Small intestine (tissue), 16 donors: ENCODE measurements at places on chromosomes 3 and 15.

DNA sequence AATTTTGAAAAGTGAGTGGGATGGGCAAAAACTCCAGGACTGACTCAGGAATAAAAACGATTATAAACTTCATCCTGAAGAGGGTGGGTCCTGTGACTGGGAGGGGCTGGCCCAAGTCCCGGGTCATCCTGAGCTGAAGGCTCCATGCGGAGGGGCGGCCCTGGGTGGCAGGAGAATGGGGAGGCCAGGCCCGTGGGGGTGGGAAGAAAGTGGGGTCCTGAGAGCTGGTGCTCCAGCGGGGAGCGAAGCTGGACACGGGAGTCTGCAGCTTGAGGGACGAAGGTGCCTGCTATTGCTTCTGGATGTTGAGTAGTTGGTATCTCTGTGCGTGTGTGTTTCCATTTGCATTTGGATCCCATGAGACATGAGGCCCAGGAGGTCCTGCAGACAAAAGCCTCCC lies 4.7 kb upstream of the OCA2 start:
- DNase-seq: no peak

- peak; percentile 13 for DNase-seq
Observed at GRCh38 chr3:15861163-15861562, 63.4 kb upstream of the ANKRD28 start.

GRCh38 chr3:9402410-9403228 lies 5.2 kb downstream of the SETD5 start:
- peak; percentile 83 for DNase-seq

- DNase-seq: no peak
Observed at GRCh38 chr3:75180945-75181298, 483.2 kb upstream of the FRG2C start.

- peak; percentile 47 for DNase-seq
Observed at GRCh38 chr3:114615523-114616085, 321.8 kb downstream of the TIGIT start.

- DNase-seq: peak; percentile 96
Observed at GRCh38 chr15:40763801-40764628, at the start of gene GCHFR. Gene GCHFR, plus strand, starts transcription at chr15:40764068. Its CDS starts 113 bp downstream, at chr15:40764181.

DNA sequence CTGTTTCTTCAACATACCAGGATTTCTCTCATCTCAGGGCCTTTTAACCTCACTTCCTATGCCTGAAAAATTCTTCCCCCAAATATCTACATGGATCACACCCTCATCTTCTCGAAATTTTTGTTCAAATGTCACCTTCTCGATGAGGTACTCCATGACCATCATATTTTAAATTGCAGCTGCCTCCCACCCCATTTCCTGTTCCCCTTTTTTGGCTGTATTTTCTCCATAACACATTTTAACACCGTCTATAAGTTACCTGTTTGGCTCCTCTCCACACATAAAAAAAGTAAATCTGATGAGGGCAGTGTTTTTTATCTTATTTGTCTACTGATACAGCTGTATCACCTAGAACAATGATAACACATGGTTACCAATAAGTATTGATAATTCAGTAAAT lies 20.7 kb upstream of the ZBED2 start:
- no peak for DNase-seq

- DNase-seq: peak; percentile 28
Observed at GRCh38 chr15:81752546-81752942, 293.3 kb downstream of the MEX3B start.

- DNase-seq: no peak
Observed at GRCh38 chr3:27779176-27779575, 57.1 kb upstream of the EOMES start.

DNA sequence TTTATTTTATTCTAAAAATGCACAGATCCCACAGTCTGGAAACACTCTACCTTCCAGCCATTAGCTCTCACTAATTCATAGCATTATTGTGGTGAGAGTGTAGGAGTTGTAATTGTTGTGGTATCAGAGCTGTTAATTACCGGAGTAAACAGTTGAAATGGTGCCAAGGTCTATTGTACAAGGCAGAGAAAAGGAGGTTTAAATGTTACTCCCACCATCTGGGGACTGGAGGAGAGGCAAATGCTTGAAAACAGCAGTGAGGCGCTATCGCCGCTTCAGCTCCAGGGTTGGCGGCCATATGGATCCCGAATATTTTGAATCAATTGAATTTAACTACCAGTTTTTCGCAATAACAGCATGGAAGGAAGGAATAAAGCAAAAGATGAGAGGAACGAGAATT lies 113.1 kb upstream of the C15orf61 start:
- no peak for DNase-seq

DNA sequence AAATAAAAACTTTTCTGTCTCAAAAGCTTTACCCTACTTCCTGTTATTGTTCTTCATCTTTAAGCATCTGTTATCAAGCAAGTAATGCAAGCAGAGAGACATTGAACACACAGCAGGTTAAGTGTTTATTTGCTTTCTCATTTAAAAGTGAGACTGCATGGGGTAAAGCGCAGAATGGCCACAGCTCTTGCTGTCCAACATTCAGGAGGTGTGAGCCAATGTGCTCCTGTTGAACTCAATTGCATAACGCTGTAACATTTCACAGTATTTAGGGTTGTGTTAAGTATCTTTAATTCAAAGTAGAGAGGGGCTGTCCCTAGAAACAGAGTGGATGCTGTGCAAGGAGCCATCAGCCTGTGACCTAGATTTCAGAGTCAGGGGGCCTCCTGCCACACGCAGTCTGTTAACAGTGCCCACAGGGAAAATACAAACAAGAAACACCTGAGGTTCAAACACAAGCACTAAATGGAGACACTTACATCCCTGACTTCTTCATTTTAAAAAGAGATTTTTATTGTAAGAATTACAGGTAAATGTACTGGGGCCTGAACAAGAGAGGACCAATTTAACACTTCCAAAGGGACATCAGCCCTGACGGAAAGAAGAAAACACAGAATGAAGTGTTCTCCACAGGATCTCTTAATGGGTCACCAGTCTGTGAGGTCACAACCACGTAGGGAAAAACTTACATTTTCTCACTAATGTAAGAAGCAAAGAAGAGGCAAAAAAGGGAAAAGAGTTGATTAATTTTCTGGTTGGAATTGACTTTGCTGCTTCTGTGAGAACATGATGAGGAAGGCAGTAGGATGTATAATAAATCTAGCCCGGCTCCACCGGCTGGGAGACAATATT lies 815.1 kb downstream of the VGLL3 start:
- no peak for DNase-seq

- no peak for DNase-seq
Observed at GRCh38 chr15:31017311-31017710, 25.9 kb upstream of the MTMR10 start.

DNA sequence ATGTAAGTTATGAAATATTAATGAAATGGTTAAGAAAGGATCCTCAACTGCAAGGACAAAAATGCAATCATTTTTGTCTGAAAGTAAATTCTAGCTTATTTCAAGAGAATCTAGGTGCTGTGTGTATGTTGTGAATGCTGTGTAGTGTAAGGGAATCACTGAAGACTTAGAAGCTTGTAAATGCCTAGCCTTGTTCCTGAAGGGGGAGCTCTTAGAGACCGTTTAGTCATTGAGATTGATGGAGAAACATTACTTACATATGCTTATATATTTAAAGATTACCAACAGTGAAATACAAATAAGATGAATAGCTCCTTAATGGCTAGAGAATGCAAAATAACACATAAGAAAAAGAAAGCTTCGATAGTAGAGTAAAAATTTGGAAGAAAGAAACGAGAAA lies 67.9 kb downstream of the CNTN4 start:
- peak; percentile 8 for DNase-seq

DNA sequence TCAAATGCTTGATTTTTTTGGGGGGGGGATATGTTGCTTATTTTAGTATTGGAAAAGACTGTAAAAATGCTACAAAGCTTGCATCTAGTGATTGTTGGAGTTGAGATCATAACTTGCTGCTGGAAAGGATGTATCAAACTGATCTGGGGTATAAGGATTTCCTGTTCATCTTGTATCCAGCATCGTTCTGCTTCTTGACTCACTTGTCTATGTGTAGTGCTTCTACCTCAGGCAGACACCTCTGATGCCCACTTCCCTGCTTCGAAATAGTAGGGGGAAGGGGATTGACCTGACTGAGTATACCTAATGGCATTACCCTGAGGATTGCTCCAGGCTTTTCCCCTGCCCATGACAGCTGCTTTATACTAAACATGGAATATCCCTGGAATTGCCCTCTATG lies 42.7 kb downstream of the STT3B start:
- DNase-seq: no peak

- no peak for DNase-seq
Observed at GRCh38 chr3:187243933-187244524, 46.7 kb downstream of the RTP1 start.

DNA sequence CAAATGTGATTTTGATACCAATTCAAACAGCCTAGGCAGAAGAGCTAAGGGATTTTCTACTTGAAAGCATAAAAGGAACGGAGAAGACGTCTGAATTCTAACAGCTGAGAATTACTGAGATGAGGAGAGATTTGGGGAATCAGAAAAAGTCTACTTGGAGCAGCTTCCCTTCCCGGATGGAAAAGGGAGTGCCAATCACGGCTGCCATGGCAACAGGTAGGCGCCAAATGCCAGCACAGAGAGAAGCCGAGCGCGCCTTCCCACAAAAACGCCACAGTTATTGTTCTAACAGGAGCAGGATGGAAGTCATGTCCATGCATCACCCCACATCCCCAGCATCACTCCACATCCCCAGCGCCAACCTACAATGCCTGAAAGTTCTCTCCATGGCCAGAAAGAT lies 63.5 kb upstream of the PRR20G start:
- no peak for DNase-seq

DNA sequence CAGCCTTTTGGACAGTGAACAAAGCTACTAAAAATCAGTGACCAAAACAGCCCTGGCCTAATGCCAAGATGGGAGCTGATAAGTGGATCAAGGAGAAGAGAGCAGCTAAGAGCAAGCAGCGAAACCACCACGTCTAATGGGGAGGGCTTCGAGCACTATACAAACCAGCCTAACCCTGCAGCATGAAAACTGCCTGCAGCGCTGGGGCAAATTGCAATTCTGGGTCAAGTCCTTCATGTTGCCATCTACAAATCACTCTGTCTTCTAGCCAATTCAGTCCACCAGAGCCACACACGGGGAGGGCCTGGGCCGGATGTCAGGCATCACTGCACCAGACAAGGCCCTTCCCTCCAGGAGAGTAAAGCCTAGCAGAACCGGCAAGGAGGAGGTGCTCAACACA lies 30.5 kb upstream of the SPATA12 start:
- no peak for DNase-seq

GRCh38 chr3:94927175-94927574 lies 864.3 kb downstream of the NSUN3 start:
- DNase-seq: no peak

DNA sequence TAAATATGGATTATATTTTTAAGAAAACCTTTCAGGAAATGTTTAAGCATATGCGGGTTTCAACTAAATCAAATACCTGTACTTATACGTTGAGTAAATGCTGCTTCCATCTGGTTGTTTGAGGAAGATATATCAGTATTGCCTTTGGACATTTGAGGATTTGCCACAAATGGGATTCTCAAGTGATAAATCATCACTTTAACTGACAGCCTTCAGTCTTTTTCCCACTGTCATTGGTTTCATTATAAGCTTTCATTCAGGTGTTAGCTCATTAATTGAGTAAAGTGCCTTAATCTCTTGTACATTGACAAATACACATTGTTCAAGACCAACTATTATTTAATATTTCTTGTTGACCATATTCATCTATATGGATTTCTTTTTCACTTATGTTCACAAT lies 217.2 kb downstream of the EDEM1 start:
- no peak for DNase-seq

- DNase-seq: peak; percentile 78
Observed at GRCh38 chr3:126472277-126473006, 3.2 kb downstream of the ZXDC start.

- DNase-seq: peak; percentile 32
Observed at GRCh38 chr15:72342385-72342784, 22.4 kb upstream of the CELF6 start.

DNA sequence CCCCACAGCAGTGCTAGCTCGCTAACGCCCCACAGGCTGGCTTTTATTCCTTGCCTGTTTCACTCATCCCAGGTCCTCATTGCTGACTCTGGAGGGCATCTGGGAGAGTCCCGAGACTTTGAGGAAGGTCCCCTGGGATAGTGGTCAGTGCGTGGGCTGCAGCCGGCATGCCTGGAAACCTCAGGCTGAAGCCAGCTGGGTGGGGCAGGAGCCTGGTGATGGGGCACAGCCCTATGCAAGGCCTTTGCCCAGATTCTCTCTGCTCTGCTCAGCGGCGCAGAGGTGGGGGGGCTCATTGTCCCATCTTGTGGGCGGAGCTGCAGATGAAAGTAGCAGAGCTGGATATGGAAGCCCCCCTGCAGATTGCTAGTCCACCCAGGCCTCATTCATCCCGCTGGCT lies 55.7 kb upstream of the SMAD6 start:
- DNase-seq: no peak

- no peak for DNase-seq
Observed at GRCh38 chr15:61318301-61318700, 89.2 kb upstream of the RORA start.

DNA sequence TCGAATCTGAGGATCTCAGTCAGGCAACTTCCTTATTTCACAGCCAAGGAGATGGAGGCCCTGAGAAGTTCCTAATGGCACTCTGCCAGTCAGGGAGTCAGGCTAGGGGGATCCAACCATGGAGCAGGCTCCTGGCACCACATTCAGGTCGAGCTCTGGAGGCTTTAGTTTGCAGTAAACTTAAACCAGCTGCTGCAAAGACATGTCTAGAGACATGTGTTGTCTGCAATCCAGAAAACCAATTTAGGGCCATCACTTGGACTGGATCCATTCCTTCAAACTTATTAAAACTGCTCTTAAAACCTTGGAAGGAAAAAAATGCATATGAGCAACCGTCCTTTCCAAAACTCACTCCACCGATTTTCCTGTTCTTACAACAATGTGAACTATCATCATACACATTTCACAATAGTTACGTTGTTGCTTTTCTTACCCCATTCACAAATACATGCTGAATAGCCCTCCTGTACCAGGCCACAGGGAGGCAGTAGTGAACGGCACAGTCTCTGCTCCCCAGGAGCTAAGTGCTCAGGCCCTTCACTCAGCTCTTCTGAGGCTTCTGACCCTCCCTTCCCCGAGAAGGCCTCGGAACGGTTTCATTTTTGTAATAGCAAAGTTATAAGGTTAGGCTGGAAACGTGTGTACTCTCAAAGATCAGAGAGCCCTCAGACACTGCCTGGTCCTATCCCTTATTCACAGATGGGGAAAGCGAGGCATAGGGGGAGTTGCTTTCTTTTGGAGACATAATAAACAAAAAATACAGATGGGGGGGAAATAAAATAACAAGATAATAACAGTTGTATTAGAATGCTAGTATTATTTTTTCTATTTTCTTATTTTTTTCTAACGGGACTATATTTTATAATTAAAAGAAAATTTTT lies 20.1 kb downstream of the RFT1 start:
- DNase-seq: peak; percentile 70

GRCh38 chr3:117632191-117632590 lies 922.6 kb downstream of the TUSC7 start:
- DNase-seq: no peak

- no peak for DNase-seq
Observed at GRCh38 chr15:28901587-28901980, 15.8 kb downstream of the APBA2 start.

- DNase-seq: no peak
Observed at GRCh38 chr15:41982133-41982930, 10.0 kb upstream of the EHD4 start.

GRCh38 chr3:55147856-55148720 lies 220.2 kb upstream of the LRTM1 start:
- no peak for DNase-seq
